ENCODE measurements at places on chromosomes 5 and 9.

DNA sequence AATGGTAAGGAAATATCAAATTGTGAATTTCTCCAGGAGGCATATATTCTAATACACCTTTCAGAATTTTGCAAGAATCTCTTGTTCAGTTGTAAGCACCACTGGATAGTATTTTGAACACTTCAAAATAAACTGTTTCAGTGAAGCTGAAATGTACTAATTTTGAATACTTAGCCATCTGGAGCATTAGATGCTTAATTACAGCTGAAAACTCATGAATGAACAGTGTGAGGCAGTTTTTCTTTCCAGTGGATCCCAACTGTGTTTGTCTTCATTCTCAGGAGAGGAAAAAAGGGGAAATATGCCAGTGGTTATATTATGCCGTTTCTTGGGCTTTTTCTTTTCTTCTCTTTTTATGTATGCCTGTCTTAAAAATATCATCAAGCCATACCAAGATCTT lies 306.0 kb upstream of the SEMA6A start:
- DNase-seq, result no peak

GRCh38 chr9:83466351-83466750 lies 71.8 kb downstream of the FRMD3 start:
- DNase-seq, result no peak

DNA sequence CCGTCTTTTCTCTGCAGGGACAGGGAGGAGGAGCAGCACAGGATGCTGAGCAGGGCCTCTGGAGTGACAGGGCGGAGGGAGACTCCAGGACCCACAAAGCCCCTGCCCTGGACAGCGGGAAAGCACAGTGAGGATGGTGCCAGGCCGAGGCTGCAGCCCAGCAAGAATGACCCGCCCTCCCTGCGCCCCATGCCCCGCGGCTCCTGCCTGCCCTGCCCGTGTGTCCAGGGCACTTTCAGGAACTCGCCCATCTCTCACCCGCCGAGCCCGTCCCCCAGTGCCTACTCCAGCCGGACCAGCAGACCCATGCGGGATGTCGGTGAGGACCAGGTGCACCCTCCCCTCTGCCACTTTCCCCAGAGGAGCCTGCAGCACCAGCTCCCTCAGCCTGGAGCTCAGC lies 9.1 kb upstream of the EXOC3 start:
- no peak for DNase-seq

DNA sequence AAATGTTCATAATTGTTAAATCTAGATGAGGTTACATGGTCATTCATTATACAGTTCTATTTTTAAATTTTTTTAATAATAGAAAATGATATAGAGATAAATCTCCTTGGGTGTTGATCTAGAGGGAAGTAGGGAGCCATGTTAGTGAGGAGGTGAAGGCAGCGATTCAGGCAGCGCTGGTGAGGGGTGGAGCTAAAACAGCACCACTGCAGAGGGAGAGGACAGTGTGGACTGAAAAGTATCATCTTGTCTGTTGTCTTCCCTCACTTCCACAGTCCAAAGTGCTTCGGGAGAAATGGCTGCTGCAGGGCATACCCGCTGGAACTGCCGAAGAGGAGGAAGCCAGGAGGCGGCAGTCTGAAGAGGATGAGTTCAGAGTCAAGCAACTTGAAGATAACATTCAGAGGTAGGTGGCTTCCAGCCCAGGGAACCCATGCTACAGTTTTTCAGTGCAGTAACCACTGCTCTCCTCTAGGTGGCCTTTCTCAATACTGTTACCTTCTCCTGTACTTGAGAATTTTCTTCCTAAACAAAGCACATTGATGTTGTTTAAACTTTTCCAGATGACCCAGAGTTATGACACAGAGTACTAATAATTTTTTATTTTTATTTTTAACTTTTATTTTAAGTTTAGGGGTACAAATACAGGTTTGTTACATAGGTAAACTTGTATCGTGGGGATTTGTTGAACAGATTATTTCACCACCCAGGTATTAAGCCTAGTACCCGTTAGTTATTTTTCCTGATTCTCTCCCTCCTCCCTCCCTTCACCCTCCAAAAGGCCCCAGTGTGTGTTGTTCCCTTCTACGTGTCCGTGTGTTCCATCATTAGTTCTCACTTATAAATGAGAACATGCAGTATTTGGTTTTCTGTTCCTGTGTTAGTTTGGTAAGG lies 100.5 kb downstream of the PALM2AKAP2 start:
- DNase-seq, result no peak

DNA sequence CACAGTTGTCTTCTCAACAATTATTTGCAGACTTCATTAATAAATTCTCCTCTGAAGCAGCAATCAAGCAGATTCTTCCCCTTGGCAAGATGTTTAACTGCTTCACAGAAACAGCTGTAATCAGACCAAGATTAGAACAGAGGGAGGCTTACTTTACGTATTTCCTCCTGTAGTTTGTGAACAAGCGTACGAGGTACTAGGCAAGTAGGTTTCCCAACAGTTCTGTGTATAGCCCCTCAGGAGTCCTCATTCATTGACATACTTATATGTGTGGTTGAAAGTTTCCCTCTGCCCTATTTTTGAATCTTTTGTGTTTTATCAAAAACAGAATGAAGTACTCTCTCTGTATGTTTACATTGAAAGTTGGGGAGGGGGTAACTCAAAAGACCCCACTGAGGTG lies 128.0 kb downstream of the SPATA31D1 start:
- no peak for DNase-seq

DNA sequence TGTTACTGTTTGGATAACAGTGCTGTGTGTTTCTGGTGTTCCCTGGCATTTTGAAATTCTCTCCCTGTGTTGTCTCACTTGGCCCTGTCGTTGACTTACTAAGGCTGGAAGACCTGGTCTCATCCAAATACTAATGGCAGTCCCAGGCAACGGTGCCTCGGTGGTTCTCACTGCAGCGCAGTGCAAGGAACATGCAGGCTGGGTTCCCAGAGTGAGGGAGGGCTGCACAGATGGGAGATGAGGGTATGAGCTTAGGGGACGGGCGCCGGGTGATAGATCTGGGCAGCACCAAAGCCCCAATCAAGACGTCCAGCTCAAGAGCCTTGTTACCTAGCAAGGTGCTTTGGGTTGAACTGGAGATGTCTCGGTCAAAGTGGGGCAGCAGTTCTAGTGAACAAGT lies 11.0 kb downstream of the CCT5 start:
- no peak for DNase-seq

GRCh38 chr5:59744531-59744992 lies 149.0 kb downstream of the PDE4D start:
- no peak for DNase-seq

DNA sequence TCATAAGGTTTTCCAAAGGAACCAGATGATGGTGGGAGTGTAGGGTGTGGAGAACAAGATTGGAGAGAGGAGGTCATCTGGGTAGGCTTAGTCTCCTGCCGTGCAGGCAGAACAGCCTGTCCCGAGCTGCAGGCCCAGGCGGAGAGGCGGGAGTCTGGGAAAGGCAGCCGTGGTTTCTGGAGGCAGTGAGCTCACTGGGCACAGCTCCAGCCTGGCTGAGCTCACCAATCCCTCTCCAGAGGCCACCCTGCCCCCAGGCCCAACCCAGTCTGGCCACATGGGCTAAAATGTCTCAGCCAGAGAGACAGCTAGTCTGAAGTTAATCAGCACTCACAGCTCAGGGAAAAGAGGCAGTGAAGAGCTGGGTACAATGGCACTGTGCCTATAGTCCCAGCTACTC lies 12.3 kb downstream of the P4HA2 start:
- no peak for DNase-seq
